ENCODE measurements at places on chromosomes 13 and 19. TPM values are rescaled to one million over a fixed set of nuclear protein-coding genes. Genes with fewer than 3 reads are reported as not detected.
A peak's percentile ranks its signal among the peaks of the same experiment; 100 is the strongest.

DNA sequence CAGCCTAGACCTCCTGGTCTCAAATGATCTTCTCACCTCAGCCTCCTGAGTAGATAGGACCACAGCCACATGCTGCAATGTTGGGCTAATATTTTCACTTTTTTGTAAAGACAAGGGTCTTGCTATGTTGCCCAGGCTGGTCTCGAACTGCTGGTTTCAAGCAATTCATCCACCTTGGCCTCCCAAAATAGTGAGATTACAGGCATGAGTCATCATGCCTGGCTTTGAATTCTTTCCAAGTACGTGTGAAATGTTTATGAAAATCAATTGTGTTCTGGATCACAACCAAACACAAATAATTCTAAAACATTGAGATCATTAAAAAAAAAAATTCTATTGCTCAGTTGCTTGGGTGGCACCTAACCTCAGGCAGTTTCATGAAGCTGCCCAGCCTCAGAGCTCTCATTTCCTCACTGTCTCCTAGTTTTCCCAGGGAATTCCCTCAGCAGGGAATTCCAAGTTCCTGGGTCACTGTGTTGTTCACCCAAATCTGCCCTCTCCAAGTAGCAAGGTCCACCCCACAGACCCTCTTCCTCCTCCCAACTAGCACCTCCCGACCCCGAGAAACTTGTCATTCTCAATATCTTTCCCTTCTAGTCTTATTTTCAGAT is 44.8 kb downstream of the ING1 start:
- no peaks in the 10 kb centered on the region for H3K27me3 ChIP-seq
- H3K4me1 ChIP-seq = peaks cover 3% of the 10 kb centered on the region
- no peak overlapping the region for H3K27ac ChIP-seq

Gene ACTL9
- total RNA-seq = not detected

- peak; percentile 20 for DNase-seq
- H3K27ac ChIP-seq = peak overlapping the region; percentile 100
- H3K4me3 ChIP-seq = peak overlapping the region; percentile 64
- H3K27me3 ChIP-seq = no peaks in the 10 kb centered on the region
- H3K4me1 ChIP-seq = peaks cover 43% of the 10 kb centered on the region
- H3K36me3 ChIP-seq = no peaks in the 10 kb centered on the region
Measured at GRCh38 chr13:114064450-114065140, 67.8 kb downstream of the RASA3 start.

- H3K4me3 ChIP-seq = no peak overlapping the region
- H3K4me1 ChIP-seq = no peaks in the 10 kb centered on the region
- no peaks in the 10 kb centered on the region for H3K27me3 ChIP-seq
- no peak overlapping the region for H3K27ac ChIP-seq
- no peak for DNase-seq
- no peaks in the 10 kb centered on the region for H3K36me3 ChIP-seq
Measured at GRCh38 chr13:90321281-90321931, 1026.1 kb upstream of the MIR17HG start.

DNA sequence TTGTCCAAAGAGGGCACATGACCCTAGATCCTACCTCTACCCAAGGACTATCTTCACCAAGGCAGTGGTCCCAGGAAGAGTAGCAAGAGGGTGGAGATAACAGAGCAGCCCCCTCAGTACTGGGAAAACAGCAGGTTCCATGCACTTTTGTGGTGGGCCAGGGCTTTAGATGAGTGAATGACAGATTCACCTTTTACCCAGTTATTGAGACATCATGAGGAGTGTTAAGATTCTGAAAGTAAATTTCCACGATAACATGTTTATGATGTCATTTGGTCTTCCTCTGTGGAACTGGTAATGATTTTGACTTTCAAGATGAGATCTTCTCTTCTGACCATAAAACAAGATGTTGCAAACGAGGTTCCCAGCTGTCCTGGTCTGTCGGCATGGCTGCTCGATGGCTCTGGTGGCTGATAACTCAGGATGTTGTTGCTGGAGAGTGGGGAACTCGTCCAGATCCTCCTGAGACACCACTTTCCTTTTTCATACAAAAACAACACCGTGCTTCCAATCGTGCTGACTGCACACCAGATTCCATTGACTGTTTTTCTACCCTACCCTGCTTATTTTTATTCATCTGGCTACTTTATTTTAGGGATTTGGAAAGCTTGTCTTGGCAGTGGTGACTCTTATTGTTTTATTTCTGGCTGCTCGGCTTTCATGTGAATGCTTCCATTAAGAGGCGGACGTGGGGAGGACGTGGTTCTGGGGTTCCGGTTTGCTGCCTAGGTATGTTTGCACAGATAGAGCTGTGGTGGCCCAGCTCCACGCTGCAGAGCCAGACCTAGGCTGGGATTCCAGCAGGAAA is 88.5 kb downstream of the LRCH1 start:
- no peak overlapping the region for H3K27ac ChIP-seq
- H3K4me1 ChIP-seq = peaks cover 10% of the 10 kb centered on the region
- no peaks in the 10 kb centered on the region for H3K36me3 ChIP-seq
- H3K27me3 ChIP-seq = no peaks in the 10 kb centered on the region

GRCh38 chr19:11949201-11949600 is 15.6 kb upstream of the ZNF763 start:
- H3K27ac ChIP-seq = no peak overlapping the region
- DNase-seq = no peak
- peak overlapping the region; percentile 10 for H3K4me3 ChIP-seq
- H3K4me1 ChIP-seq = no peaks in the 10 kb centered on the region
- H3K36me3 ChIP-seq = peaks cover 88% of the 10 kb centered on the region

DNA sequence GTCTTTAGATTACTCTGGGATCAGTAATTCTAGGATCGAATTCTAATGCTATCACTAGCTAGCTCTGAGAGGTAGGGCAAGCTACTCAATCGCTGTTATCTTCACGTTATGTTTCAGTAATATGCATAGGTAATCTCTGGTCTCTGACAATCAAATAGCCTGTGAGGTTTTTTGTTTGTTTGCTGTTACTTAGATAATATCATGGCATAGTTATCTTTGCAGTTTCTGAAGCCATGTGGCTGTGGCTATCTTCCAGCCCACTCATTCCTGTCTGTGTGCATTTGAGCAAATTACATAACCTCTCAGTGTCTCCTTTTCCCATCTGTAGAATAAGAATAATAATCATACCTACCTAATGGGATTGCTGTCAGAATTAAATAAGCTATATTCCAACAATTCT is 330.2 kb downstream of the PCDH9 start:
- H3K27ac ChIP-seq = no peak overlapping the region
- H3K4me3 ChIP-seq = no peak overlapping the region
- no peaks in the 10 kb centered on the region for H3K27me3 ChIP-seq

DNA sequence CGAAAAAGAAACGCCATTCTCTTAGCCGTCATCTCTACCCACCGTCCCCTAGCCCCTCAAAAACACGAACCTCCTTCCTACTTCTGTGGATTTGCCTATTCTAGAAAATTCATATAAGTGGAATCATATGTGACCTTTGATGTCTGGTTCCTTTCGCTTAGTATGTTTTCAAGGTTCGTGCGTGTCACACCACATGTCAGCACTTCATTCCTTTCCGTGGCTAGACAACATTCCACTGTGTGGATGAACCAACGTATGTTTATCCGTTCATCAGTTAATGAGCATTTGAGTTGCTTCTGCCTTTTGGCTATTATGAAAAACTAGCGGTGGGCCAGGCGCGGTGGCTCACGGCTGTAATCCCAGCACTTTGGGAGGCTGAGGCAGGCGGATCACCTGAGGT is 14.0 kb upstream of the PPP1R12C start:
- no peak overlapping the region for H3K27ac ChIP-seq
- H3K4me3 ChIP-seq = no peak overlapping the region
- H3K27me3 ChIP-seq = no peaks in the 10 kb centered on the region
- DNase-seq = no peak
- no peaks in the 10 kb centered on the region for H3K4me1 ChIP-seq

Gene CGB7
- total RNA-seq = 0.04 TPM

DNA sequence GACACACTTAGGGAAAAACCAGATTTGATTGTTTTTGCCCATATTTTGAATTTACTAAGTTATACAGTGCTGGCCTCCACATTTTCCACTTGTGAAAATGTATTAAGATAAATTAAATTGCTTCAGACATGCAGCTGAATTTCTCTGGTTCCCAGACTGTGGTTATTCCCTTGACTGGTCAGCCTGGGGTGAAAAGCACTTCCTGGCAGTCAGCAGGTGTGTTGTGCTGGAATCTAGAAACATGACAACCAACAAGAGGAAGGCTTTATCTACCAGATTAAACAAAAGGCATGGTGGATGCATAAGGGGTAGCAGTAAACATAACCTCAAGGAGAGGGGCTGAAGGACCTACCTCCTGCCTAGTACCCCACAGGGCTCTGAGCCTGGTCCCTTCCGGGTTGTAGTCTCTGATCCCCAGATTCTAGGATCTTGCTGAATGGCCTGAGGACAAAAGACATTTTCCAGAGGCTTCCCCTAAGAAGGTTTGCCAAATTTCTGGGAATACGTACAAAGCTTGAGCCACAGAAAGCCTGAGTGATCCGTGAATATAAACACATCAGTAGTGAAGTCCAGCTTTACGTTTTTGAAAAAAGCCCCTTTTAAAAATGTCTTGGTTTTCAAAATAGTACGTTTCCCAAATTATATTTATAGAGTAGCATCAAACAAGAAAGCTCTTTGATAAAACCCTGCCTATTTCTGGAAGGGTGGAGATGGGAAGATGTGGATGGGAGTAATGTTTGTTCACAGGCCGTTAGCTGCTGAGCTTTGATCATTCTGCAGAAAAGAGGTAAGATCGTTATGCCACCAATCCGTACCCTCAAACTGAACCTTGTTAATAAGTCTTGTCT is 133.4 kb downstream of the LACC1 start:
- no peaks in the 10 kb centered on the region for H3K36me3 ChIP-seq
- no peaks in the 10 kb centered on the region for H3K27me3 ChIP-seq
- no peak overlapping the region for H3K4me3 ChIP-seq
- H3K4me1 ChIP-seq = no peaks in the 10 kb centered on the region

Gene SLC25A41
- not detected for total RNA-seq

Gene ZNF442
- total RNA-seq = 1.1 TPM

GRCh38 chr19:45187421-45188100 is 9.0 kb downstream of the BLOC1S3 start:
- peak; percentile 14 for DNase-seq
- no peaks in the 10 kb centered on the region for H3K36me3 ChIP-seq
- H3K4me3 ChIP-seq = no peak overlapping the region

DNA sequence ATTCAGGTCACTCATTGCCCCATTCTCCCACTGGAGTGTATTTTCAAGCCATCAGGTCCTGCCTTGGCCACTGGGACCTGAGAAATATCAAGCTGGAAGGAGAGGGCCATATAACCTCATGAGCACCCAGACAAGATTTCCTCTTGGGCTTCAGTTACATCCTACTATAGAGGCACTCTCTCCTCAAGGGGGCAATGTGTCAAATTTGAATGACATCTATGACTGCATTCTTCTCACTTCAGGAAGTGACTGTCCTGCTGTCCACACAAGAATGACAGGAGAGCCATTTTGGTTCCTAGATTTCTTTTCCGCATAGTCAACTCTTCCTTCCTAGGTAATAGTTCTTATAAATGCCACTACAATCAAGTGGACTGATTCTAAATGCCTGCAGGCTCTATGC is 416.2 kb downstream of the DIAPH3 start:
- no peak overlapping the region for H3K27ac ChIP-seq
- H3K27me3 ChIP-seq = no peaks in the 10 kb centered on the region
- H3K4me3 ChIP-seq = no peak overlapping the region
- H3K4me1 ChIP-seq = no peaks in the 10 kb centered on the region
- peak; percentile 2 for DNase-seq

DNA sequence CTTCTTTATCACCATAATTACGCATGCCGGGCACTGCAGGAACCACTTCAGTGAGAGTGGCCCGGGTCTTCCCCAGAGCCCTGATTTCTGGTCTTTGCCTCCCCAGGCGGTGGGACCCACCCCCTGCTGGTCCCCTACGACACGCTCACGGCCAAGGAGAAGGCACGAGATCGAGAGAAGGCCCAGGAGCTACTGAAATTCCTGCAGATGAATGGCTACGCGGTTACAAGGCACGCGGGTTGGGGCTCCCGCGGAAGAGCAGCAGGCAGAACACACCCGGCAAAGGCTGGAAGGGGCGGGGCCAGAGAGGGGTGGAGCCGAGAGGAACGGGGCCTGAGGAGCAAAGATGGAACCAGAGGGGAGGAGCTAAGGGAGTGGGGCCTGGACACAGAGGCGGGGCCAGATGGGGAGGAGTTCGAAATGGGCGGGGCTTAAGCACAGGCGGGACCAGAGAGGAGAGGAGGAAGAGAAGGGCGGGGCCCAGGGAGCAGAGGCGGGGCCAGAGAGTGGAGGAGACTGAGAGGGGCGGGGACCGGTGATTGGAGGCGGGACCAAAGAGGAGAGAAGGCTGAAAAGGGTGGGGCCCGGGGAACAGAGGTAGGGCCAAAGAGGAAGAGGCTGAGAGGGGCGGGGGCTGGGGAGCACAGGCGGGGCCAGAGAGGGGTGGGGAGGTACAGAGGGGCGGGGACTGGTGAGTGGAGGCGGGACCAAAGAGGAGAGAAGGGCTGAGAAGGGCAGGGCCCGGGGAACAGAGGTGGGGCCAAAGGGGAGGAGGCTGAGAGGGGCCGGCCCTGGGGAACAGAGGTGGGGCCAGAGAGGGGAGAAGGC is 73.4 kb downstream of the RYR1 start:
- peak; percentile 89 for DNase-seq
- H3K4me1 ChIP-seq = no peaks in the 10 kb centered on the region
- no peaks in the 10 kb centered on the region for H3K36me3 ChIP-seq
- H3K27ac ChIP-seq = no peak overlapping the region
- no peaks in the 10 kb centered on the region for H3K27me3 ChIP-seq

DNA sequence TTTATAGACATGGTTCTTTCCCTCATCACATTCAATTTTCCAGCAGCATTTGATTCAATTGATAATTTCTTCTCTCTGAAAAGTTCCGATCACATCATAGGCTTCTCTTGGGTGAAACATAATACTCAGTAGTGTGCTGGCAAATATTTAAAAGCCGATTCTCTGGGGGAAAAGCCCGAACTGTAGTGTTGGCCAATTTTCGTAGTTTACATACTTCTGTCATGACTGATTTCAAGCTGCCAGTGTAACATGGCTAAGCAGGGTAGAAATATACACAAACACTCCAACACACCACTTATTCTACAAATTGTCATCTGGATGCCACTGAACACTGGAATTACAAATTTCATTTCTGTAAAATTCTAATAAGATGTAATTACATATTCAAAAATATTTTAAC is 56.1 kb upstream of the FREM2 start:
- DNase-seq = no peak
- no peaks in the 10 kb centered on the region for H3K4me1 ChIP-seq
- H3K27ac ChIP-seq = no peak overlapping the region
- no peak overlapping the region for H3K4me3 ChIP-seq
- no peaks in the 10 kb centered on the region for H3K36me3 ChIP-seq

DNA sequence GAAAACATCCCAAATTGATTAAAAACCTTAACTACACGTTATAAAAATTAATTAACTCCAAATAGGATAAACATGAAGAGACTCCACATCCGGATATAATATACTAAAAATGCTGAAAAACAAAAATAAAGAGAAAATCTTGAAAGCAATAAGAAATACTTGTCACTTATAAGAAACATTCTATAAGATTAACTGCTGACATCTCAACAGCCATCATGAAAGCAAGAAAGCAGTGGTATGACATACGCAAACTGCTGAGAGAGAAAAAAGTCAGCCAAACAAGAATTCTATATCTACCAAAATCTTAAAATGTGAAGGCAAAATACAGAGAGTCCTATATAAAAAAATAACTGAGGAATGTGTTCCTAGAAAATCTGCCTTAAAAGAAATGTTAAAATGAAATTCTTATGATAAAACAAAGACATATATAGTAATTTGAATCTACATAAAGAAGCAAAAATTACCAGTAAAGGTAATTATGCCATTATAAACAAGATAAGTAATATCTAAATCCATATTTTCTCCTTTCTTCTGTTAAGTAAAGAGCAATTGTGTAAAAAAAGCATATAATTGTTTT is 1851.1 kb downstream of the PCDH9 start:
- H3K4me1 ChIP-seq = no peaks in the 10 kb centered on the region
- no peak overlapping the region for H3K4me3 ChIP-seq
- DNase-seq = peak; percentile 4
- H3K27ac ChIP-seq = no peak overlapping the region

All from PC-3 (cell line).